Stimulated activated CD4-positive, alpha-beta T cell treated with anti-CD3 and anti-CD28 coated beads, TNF-alpha, amount 100 ng/mL, for 1 hour (primary cell): ENCODE measurements at places on chromosomes 1 and 21.

DNA sequence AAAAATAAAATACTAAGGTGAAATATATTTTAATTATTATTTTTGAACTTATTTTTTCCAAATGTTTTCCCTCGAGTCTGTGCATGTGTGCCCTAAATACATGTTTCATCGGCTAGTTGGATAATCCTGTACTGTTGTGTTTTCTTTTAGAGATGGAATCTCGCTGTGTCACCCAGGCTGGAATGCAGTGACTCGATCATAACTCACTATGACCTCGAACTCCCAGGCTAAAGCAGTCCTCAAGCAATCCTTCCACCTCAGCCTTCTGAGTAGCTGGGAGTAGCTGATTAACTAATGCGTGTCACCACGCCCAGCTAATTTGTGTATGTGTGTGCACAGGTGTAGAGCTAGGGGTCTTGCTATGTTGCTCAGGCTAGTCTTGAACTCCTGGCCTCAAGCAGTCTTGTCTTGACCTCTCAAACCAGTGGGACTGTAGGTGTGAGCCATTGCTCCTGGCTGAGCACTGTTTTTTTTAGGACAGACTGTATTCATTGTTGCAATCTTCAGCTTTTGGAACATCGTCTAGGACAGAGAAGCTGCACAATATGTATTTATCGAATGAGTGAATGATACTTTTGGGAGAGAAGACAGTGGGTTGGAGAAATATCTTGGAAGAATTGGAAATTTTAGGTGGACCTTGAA lies 4.8 kb upstream of the TMCO1 start:
- no peak for DNase-seq

DNA sequence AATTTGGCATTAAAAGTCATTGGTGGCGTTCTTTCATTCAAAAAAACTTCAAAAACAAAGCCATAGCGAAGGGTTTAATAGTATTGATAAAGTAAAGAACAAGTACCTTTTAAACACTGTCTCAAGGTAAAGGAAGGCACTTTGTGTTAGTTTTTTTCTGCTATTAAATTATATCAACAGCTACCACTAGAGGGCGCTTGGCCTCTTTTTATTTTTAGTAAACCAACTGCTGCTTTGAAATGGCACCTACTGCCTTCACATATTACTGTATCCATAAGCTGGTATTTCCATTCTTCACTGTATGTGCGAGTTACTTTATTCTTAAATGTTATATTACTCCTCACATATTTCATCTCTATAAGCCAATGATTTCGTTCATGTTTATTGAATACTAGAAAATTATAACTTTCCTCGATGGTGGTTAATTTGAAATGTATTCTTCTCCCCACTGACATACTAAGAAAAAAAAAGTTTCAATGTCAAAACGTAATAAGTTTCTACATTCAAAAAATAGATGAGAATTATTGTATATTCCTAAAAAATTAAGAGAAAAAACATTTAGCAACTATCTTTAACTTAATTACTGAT lies 125.7 kb upstream of the CXADR start:
- no peak for DNase-seq

- no peak for DNase-seq
These were observed 458.3 kb upstream of the ADAMTS5 start for GRCh38 chr21:27425172-27425571.

- no peak for DNase-seq
These were observed 305.1 kb downstream of the LTN1 start for GRCh38 chr21:28687586-28687985.

DNA sequence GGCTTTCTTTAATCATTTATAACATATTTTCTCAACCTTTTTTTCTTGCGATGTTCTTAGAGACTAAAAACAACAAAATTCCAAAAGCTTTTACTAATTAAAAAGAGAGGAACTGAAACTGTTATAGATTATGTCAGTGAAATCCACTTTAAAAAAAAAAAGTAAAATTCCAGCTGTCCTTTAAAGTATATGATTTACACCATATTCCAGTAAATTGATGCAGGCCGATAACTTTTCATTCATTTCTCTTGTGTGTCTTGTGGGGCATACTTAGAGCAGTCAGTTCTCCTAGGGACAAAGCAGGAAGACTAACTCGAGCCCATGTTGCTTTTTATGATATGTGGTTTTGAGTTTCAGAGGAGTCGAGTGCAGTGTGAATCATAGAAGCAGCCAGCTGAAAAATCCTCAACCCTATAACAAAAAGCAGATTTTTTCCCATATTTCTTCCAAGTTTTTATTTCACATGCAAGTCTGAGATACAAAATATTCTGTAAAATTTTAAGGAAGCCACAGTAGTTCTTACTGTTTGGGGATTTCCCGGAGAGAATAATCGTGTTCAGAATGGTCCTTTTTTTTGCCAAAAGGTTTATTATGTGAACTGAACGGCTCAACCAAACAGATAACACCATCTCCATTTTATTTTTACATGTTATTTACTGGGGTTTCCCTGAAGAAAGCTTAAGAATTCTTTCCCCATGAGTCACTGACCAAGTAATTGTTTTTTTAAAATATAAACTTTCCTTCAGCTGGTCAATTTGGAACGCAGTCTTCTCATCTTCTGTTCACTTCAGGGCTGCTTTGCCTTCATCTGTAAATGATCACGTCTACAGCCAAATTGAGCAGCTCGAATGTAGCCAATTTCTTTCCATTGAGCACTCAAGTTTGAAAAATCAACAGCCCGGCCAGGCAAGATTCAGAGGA lies 77.0 kb upstream of the C1orf105 start:
- no peak for DNase-seq

- DNase-seq, result no peak
These were observed 25.0 kb downstream of the AGPAT3 start for GRCh38 chr21:43890042-43890441.

DNA sequence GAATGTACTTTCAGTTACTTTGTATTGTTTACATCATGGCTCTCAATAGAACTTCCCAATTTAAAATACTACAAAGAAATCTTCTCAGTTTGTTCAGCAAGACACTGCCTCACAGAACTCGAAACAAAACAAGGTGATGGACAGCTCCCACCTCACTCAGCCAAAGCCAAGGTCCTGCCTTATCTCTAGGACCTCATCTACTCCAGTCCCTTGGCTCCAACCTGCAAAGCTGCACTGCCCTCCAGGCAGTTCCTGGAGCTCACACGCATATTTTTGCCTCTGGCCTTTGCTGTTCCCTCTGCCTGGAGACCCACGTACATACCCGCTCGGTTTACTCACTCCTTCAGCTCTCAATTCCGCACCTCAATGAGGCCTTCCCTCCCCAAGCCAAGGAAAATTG lies 40.3 kb downstream of the MCOLN2 start:
- no peak for DNase-seq

DNA sequence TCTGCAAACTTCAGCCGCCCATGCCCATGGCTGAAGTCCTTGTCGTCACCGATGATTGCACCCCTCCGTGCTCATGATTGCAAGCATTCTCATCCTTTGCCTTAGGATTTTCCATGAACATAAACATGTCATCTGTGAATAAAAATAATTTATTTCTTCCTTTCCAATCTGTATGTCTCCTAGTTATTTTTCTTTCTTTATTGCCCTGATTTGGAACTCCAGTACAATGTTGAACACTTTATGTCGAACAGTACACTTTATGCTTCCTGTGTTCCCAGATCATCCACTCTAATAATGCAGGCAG lies 170.9 kb upstream of the SYT6 start:
- no peak for DNase-seq

- DNase-seq, result no peak
These were observed 237.4 kb downstream of the CENPF start for GRCh38 chr1:214840356-214840755.

DNA sequence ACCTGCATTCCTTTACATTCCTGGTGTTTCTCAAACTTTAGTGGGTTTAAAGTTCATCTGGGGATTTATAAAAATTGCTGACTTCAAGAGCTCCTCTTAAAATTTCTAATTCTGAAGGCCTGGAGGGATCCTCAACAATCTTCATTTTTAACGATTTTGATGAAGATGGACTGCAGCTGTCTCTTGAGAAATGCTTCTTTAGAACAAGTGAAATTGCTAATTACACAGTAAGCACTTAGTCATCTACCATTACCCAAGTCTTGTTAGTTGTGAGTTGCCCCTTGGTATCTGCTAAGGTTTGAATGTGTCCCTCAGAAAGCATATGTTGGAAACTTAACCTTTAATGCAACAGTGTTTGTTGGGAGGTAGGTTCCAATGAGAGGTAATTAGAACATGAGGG lies 163.7 kb downstream of the LTN1 start:
- no peak for DNase-seq

DNA sequence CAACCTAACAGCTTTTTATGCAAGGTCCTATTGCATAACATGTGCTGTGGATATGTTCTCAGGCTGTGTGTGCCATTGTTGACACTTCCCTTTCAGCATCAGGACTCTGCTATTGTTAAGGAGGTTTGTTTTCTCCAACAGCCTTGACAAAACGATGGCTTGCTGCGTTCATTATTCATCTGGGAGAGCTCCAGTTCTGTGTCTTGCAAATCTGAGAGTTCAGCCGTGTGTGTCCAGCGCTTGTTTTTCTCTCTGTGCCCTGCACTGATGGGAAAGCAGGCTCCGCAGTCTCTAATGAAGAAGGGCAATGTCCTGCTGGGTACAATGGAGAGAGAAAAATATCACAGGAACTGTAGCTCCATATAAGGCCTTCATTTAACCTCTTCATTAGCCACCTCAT lies 63.7 kb downstream of the CLDN17 start:
- DNase-seq, result no peak

- DNase-seq, result no peak
These were observed 12.5 kb upstream of the OLIG1 start for GRCh38 chr21:33057385-33057940.

- DNase-seq, result no peak
These were observed 109.5 kb downstream of the SPSB1 start for GRCh38 chr1:9402256-9402616.

DNA sequence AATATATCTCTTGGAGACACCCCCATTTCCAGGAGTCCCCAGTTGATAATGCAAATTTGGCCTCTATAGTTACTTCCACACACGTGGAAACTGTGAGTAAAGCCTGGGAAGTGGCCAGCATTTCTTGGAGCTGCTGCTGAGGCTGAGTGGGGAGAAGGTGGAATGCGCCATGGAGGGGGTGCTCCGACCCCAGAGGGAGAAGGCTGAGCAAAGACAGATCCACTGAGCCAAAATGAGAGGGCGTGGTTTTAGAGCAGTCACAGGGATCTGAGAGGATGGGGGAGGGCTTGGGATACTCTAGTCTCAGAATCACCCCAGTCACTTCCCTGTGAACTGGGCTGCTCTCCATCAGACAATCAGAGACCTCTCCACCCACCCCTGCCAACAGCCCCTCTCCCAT lies 38.7 kb downstream of the TRIM62 start:
- DNase-seq, result no peak

DNA sequence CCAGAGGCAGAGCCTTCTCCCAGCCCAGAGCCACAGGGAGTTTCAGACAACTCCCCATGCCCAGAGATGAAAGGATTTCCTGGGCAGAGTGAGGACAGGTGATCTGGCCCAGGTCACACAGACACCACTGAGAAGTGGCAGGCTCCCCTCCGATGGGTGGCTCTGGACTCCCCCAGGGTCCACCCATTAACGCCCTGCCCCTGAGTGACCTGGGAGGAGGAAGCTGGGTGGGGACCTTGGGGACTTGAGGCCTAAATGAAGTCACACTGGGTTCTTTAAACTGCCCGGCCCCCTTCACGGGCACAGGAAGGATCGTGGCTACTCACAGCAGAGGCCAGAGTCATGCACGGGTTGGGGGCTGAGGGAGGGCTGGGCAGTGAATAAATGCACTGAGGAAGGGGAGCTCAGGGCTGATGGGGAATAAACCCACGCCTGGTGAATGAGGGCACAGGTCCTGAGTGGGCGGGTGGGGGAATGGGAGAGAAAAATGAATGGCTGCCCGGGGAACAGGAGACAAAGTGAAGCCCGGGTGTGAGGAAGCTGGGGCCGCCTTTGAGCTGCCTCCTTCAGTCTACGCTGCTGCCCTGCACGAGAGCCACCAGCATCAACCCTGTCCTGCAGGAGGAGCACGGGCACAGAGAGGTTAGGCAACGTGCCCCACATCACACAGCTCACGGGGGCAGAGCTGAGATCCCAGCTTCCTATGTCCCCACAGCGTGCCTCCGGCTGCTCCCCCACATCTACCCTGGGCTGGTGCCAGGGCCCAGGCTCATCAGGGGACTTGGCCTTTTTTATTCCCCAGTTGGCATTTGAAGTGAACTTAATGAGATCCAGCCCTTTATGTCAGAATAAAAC lies 404.3 kb downstream of the MATN1 start:
- DNase-seq, result no peak

- DNase-seq, result no peak
These were observed 184.8 kb downstream of the BRINP2 start for GRCh38 chr1:177355575-177355974.

DNA sequence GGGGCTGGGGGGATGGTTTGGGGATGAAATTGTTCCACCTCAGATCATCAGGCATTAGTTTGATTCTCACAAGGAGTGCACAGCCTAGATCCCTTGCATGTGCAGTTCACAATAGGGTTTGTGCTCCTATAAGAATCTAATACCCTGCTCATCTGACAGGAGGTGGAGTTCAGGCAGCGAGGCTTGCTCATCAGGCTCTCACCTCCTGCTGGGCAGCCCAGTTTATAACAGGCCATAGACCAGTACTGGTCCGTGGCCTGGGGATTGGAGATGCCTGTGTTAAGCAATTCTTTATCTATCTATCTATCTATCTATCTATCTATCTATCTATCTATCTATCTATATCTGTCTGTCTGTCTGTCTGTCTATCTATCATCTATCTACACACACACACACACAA lies 525.3 kb upstream of the DAB1 start:
- no peak for DNase-seq

DNA sequence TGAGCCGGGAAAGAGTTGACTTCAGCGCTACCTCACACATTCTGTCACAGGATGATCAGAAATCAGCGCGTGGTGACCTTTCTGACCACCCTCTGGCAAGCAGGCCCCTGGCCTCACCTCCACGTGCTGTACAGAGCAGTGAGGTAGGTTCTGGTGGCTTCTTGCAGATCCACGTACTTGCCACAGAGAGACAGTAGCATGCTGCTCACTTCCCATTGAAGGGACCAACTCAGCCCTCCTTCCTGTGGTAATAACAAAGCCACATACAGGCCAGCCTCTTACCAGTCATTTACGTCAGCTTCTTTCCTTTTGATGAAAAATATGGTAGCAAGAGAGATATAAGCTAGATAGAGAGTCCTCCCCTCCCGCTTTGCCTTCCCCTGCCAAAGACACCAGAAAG lies 200.7 kb downstream of the CHRM3 start:
- DNase-seq, result no peak

- no peak for DNase-seq
These were observed 6.1 kb downstream of the B3GALT6 start for GRCh38 chr1:1237874-1238701.
